T47D (cell line): ENCODE measurements at places on chromosomes 2 and 18.

DNA sequence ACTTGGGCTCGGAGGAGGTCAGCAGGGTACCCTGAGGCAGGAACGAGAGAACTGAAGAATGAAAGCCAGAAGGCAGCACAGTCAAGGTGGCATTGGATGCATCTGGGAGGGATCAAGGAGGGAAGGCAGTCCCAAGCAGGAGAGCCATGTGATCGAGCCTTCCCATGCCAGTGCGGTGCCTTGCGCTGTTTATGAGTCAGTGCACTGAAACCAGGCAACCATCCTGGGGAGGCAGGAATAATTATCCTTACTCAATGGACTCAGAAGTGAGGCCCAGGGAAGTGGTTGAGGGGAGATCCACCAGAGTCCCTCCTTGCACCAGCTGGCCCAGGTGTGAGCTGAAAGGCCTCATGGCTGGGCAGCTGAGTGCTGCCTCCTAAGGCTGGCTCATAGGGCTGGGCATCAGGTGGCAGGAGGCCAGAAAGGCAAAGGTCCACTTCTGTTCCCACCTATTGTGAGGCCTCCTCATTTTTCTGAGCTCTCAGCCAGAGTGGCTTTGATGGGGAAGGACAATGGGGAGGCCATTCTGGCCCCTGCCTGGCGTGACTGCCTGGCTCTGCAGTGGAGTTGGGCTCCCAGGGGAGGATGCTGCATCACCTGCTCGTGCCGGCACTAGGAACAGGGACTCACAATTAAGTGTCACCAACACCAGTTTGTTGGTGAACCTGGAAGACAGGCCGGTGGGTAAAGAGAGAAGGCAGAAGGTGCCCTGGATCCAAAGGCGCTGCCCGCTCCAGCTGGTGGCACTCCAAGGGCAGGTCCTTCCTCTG lies 82.3 kb downstream of the TFCP2L1 start:
- DNase-seq = no peak

GRCh38 chr2:117967977-117968718 lies 45.7 kb downstream of the CCDC93 start:
- DNase-seq = no peak

DNA sequence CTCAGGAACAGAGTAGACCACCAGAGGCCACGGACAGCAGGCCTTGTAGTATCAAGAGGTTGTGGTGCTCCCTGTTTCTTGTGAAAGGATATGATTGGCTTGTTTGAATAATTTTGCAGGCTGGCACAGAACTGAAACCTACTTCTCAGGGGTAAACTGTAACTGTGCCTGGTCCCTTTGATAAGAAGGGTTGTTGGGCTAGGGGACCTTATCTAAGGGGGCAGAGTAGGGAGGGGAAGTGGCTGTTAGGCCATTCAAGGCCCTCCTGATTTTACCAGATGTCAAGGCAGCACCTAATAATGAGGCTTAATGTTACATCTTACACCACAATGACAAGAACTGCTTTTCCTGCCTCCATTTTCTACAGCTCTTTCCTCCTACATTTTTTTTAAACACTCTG lies 45.6 kb downstream of the GPR39 start:
- no peak for DNase-seq

- no peak for DNase-seq
Observed at GRCh38 chr2:151526572-151527090, 116.9 kb downstream of the RIF1 start.

DNA sequence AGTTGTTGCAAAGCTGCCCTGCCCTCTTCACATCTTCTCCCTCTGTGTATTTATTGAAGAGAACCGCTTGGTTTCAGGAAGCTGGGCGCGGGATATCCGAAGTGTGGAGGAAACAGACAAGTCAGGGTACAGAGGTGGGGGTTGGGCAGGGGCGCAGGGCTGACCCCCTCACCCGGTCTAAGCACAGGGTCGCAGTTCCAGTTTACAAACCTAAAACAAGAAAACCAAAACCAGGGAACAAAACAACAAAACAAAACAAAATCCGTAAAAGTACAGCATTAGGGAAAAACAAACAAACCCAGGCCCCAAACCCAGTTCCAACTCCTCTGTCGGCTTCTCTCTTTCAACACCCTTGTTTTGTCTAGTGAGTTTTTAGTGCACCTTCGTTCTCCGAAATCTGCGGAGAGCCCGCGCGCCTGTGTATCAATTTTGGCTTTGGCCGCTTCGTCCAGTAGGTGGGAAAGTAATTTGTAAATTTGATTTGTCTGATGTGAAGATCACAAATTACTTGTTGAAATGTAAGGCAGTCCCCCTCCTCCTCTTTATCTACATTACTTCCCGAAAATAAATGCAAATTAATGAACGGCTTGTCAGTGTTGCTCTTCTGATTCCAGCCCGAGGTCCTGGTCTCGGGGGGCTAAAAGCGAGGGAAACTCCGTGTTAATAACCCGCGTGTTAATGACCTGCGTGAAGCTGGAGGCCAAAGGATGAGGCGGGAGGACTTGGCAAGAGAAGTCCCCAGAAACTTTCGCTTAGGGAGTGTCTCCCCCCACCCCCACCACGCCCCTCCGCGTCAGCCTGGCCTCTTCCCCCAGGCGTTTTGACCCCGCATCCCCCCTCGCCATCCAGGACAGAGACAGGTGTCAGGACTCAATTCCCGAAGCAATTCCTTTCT lies 6.9 kb downstream of the OTX1 start:
- DNase-seq = no peak

DNA sequence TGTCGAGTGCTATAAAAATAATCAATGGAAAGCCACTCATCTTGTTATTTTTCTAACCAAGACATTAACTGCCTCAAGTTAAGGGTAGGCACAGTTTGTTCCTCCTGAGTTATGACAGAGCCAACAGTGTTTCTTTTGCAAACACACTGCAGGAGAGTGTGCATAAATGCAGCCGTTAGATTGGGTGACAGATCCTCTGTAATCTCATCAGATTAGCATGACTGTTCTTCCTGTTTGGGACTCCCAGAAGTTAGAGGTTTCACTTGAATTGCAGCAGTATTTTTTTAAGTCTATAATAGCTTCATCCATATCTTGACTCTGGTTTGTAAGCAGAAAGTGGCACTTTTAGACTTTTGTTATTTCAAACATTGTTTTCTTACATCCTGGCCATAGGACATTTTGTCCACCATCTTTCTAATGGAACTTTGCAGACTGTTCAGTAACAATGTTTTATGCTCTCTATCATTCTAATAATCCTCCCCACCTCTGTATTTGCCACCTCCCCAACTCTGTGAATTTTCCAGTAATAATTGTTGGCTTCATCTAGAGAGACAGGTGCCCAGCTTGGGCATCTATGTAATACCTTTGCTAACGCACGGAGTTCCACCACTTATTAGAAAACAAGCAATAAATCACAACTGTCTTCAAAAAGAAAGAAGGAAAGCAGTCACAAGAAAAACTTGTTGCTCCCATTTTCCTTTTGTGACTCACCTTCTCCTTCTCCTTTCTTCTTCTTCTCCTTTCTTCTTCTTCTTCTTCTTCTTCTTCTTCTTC lies 560.0 kb downstream of the ADCYAP1 start:
- DNase-seq = no peak

DNA sequence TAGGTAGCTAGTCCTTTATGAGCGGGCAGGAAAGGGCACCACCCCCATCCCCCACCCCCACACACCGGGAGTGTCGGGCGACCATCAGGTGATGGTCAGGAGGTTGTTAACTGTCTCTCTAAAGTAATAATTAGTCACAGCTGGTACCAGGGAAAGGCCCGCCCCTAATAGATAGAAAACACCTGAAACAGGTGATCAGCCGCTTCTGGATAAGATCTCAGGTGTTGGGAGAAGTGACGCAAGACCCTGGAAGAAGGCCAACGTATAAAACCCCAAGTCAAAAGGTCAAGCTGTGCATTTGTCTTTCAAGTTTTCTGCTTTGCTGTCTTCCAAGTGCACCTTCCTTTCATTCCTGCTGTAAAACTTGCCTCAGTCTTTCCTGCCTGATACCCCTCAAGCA lies 59.6 kb upstream of the LINC00305 start:
- DNase-seq = no peak

- no peak for DNase-seq
Observed at GRCh38 chr2:47867205-47867604, 39.1 kb downstream of the FBXO11 start.

DNA sequence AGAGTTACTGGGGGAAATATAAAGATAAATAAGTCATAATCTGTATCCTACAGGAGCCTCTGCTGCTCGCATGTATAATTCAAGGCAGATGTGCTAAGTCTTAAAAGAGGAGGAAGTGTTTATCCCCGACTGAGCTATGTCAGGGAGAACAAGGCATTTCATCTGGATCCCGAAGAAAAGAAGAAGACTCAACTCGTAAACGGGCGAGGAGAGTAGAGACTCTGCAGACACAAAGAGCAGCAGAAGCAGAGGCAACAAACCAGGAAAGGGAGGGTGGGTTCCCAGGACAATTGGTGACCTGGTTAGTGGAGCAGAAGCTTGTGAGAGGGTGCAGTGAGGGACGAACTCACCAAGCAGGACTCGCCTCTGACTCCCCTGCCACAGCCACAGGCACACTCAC lies 368.6 kb downstream of the EIPR1 start:
- DNase-seq = no peak

DNA sequence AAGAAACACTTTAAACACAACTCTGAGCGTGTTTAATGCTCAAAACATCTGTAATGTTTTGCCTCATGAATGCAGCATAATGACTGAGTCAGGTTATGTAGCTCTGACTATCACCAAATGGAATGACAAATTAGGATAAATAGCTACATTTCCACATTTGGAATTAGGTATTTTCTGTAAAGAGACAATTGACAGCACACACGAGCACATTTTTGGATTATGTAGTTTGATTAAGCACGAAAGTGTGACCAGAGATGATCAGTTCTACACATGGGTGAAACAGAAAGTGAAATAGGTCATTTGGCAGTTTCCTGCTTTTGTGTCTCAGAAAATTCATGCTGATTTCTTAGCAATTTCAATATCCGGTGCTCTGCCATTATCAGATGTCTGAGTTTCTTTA lies 29.0 kb downstream of the LPIN1 start:
- no peak for DNase-seq

- no peak for DNase-seq
Observed at GRCh38 chr2:170503971-170504809, 210.9 kb upstream of the SP5 start.

DNA sequence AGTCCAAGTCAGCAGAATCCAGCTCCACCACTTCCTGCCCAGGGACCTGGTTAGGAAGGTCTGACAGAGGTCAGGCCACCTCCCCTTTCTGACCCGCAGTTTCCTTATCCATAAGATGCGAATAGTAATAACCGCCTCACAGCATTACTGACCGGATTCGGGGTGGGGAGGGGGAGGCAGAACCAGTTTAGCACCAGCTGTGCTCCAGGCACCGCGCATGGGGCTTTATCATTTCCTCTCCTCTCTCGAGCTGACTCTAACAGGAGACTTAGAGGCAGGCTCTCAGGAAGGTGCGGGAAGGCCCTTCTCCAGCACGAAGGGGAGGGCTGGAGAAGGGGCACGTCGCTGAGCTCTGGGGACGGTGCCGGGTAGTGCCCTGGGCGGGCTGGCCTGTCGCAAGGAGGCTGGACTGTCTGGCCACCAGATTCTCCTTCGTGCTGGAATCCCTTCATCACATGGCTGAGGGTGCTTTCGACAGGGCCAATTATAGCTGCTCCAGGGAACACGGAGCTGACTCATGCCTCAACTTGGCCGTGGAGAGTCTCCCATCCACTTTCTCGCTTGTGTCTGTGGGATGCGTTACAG lies 5.7 kb downstream of the EHD3 start:
- no peak for DNase-seq

GRCh38 chr2:152466041-152466440 lies 131.1 kb downstream of the FMNL2 start:
- no peak for DNase-seq

DNA sequence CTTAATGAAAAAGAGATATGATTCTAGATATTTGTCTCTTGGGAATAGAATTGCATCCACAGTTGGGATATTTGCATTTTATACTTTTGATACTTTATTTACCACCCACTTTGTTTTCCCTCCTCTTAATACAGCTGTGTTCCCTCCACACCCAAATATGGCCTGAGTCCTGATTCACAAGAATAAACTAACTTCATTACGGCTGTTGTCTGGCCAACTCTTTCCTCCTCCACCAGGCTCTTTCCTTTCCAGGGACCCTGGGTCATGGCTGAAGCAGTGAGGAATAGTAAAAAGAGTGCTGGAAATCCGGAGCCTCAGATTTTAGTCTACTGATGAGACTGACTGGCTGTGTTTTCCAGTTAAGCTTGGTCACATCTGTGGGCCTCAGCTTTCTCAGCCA lies 48.4 kb upstream of the STAM2 start:
- no peak for DNase-seq

DNA sequence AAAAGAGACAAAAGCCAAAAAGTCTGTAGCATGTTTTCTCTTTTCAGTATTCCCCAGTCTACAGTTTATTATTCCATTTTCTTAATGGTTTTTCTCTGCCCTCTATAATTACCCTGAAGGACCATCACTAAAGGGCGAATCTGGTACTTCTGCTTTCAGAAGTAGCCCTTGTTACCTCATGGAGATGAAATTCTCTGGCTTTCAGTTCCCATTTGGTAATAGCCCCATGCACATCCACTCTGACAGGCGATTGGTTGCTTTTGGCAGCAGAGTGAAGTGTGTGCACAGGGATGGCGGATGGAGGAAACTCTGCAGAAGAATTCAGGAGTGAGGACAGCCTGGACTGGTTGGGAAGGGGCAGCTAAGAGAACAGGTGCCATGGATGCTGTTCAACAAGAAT lies 66.3 kb upstream of the NABP1 start:
- no peak for DNase-seq

DNA sequence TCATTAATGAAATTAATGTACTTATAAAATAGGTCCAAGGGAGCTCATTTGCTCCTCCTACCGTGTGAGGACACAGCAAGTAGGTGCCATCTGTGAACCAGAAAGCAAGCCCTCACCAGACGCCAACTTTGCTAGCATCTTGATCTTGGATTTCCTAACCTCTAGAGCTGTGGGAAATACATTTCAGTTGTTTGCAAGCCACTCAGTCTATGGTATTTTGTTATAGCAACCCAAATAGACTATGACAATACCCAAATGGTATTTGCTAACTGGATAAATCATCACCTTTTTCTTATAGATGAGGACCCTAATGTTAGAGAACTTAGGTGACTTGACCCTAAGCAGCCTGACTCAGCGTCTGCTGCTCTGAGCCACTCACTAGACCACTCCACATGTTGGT lies 379.6 kb downstream of the HRH4 start:
- no peak for DNase-seq

DNA sequence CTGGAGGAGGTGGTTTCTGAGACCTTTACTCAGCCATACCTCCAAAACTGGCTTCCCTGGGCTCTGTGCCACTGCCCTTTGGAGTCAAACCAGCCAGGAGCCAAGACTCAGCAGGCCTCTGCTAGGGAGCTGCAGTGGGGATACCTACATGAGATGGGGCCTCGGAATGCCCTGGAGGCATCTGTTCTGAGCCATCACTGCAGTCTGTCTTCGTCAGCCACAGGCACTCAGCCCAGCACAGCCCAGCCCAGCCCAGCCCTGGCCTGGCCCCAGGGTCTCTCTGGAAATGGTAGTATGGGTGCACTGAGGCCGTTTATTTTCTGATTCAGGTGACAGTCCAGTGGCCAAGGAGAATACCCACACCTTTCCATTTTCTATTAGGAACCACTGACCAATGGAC lies 209.8 kb downstream of the CELF4 start:
- DNase-seq = no peak

GRCh38 chr18:78692105-78692504 lies 287.5 kb upstream of the SALL3 start:
- no peak for DNase-seq

GRCh38 chr2:79686884-79687283 lies 174.0 kb downstream of the CTNNA2 start:
- DNase-seq = no peak
